ENCODE measurements at places on chromosomes 3 and 15.

DNA sequence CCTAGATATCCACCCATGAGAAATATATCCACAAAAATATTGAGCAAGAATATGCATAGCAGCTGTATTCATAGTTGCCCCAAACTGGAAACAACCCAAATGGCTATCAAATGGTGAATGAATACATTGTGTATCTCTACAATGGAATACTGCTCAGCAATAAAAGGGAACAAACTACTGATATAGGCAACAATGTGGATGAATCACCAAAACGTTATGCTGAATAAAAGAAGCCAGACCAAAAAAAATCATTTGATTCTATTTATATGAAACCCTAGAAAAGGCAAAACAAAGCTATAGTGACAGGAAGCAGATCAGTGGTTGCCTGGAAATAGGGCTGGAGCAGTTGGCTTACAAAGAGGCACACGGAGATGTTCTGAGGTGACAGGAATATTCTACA lies 15.5 kb upstream of the CMTM7 start:
- DNase-seq: no peak

DNA sequence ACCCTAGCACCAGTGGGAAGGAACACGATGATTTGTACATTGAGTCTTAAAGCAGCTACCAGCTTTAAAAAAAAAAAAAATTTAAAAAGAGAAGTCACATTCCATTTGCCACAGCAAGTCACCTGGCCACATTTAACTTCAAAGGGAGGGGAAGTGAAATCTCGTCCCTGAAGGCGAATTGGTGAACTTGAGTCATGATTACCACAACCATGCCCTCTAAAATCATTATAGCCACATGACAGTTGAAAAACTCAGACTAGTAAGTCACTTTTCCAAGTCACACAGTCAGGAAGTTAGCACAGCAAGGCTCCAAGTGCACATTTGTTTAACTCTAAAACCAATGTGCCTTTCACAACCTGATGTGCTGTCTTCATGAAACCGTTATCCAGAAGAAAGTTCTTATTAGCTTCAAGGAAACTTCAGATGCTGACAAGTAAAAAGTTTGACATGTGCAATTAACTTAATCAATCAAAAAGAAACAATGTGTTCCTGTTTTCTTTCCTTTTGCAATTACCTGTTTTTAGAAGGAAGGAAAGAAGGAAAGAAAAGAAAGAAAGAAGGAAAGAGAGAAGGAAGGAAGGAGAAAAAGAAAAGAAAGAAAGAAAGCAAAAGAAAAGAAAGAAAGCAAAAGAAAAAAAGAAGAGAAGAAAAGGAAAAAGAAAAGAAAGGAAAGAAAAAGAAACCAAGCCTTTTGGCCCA lies 8.3 kb upstream of the THSD4 start:
- no peak for DNase-seq

DNA sequence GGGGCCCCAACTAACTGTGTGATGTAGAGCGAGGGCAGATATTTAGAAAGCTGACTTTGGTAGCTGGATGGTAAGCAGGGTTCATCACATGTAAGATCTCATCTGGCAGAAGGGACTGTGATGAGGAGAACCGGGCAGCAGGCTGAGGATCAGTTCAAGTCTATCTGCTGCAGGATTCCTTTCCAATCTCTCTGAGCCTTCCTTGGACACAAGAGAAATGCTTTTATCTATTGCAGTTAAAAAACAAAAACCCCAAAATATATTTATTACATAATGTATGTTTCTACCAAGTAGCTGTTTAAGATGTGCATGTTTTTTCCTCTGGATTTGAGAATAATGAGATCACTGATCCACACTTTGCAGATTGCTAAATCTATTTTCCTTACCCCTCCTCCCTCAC lies 411.5 kb downstream of the RAP2B start:
- no peak for DNase-seq

- DNase-seq: no peak
These were observed 19.4 kb upstream of the ADAMTS7 start for GRCh38 chr15:78830514-78831228.

DNA sequence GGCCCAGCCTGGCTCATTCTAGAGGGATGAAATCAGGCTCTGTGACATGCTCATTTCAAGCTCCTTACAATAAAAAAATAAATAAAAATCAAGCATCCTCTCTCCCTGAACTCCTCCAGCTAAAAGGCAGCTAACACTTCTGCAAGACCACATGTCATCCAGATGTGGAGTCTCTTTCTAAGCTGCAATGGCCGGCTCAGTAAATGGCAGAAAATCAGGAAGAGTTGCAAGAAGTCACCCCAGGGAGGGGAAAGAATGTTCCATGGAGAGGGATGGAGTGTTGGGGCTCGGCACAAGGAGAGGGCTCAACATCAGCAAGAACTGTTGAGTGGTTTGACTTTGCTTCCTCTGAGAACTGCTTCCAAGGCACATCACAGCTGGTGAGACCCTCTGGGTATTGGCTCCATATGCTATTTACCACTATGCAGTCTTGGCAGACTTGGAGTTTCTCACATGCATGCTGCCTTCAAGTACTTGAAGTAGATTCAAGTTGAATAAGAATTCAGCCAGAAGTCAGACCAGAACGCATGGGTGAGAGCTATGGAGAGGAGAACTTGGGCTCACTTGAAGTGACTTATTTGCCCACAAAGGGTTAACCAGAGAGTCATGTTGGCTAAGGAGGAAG lies 689.0 kb downstream of the NTRK3 start:
- DNase-seq: no peak

DNA sequence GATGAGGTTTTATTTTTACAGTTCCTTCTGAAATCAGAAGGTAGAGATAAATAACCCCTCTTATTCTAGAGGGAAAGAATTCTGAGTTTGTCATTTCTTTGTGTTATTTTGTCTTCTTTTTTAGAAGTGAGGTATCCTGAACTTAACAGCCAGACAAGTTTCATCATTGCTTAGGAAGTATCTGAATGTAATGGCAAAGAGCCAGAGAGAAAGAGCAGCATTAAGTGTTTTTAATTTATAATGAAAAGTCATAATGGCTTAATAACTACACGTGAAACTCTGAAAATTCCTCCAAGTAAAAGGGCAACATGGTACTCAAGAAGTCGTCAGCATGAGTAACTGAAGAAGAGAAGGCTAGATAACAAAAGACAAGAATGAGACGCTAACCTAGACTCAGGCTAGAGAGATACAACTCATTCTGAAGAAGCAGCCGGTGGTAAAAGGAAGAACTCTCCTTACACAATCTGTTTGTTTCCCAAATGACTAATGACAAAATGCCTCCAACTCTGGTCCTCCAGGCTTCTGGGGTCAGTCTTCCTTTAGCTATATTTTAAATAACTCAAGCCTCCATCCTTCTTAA lies 116.2 kb upstream of the NECTIN3 start:
- DNase-seq: no peak

- DNase-seq: no peak
These were observed 19.4 kb downstream of the RBP1 start for GRCh38 chr3:139519998-139520737.

DNA sequence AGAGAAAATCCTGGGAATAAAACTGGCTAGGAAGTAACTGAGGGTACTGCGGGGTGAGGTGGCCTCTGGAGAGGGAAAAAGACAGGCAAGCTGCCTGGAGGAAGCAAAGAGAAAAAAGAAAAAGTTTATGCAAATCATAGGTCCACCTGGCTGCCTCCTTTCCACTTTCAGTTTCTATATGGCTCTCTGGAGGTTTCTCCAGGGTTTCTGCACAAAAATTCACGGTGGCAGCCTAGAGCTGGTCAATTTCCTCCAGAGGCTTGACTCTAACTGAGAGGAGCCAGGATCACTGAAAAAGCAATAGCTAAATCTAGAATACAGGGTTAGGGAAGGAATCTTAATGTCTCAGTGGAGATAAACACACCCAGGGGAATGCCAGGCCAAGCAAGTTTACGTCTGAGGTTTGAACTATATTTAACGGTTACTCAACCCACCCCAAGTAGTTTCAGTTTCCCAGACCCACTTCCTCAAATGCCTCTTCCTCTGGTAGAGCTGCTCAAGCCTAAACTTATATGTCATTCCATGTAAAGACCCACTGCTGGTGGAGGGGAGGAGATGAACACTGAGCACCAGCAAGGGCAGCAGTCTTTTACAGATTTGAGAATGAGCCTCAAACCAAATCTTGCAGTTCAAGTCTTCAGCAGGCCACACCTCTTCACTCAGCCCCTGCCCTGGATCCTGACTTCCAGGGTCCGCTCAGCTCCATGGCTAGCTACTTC lies 5.7 kb downstream of the LYSMD2 start:
- DNase-seq: no peak

DNA sequence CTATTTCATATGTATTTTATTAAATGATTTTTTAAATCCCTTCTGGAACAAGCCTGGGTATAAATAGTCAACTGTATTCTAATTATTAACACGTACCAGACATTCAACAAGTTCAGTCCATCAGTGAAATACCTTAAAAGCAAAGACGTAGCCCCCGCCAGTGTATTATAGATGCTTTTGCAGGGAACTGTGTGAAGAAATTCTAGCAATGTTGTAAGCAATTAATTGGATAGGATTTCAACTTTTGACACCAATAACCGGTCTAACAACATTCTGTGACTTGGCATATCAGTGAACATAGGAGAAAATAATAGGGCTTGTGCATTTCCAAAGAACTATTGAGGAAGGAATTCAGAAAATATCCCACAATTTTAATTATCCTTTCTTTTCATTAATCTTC lies 67.2 kb upstream of the TGFBR2 start:
- no peak for DNase-seq

DNA sequence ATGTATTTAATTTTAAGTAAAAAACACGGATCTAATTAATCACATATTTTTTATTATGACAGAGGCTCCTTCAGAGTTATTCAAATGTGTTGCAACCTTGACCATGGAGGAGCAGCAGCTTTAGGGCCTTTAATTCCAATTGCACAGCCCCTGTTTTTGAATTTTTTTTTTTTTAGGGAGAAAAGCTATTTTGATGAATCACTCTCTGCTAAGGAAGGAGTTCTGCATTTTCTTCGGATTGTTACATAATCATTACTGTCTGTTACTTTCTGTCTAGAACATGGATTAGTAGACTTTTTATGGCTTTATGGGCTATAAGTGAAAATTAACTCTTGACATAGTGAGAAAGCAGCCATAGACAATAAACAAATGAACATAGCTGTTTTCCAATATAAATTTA lies 90.8 kb downstream of the MCTP2 start:
- DNase-seq: no peak

- DNase-seq: no peak
These were observed 13.2 kb downstream of the KLHL18 start for GRCh38 chr3:47295976-47296375.

DNA sequence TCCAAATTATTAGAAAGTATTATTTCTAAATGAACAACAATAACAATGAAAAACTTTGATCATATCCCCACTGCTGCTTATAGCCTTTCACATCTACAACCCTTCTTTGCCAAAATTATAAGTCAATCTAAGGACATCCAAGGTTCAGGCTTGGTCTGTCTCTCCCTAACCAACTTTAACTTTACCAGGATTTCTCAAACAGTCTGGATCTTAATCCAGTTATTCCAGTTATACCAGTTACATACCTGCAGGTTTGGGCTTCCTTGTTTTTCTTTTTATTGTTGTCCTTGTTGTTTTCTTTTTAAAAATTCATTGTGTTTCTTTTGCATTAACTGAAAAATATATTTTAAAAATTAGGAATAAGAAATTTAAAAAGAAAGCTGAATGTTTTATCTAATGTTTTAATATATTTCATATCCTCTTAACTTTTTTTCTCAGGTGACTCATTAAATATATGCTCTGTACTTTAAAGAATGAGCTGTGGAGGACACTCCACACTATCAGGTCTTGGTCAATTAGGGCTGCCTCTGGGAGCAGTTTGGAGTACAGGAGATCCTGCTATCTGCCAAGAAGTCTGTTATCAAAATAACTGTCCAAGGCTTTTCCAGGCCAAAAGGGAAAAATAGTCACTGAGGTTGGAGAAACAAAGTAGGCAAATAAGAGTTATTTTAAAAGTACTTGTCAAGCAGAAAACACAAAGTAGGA lies 421.4 kb downstream of the EPHA6 start:
- DNase-seq: no peak
